ENCODE measurements at places on chromosomes 7 and 10.

DNA sequence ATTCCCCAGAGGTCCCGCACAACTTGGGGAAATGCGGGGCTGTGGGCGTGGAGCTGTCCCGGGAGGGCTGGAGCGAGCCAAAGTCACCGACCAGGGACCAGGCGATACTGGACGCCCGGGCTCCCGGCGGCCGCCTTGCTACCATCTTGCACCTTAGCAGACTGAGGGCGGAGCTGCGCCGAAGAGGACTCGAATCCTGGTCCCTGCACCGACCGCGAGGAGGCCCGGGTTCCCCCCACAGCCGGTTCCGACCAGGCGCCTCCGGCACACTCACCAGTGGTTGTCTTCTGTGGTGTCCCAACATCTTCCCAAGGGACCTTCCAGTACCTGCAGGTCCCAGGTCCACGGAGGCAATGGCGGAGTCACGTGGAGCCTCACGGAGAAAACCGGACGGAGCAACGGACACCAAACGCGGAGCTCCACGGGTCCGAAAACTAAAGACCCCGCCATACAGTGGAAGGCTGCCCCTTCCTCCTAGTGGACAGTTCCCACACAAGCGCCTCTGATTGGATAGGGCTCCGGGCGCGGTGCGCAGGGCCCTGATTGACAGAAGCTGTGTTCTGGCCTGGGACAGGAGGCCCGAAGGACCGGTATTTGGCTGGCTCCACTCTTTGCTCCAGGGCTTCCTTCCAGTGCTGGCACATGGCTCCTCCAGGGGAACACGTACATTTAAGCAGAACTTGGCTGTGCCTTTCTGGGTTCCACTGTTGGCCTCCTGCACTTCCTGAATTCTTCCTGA is 124.6 kb upstream of the ZNF479 start:
- no peaks in the 10 kb centered on the region for H3K27me3 ChIP-seq
- no peaks in the 10 kb centered on the region for H3K4me1 ChIP-seq
- H3K4me3 ChIP-seq = no peak overlapping the region
- H3K36me3 ChIP-seq = no peaks in the 10 kb centered on the region

DNA sequence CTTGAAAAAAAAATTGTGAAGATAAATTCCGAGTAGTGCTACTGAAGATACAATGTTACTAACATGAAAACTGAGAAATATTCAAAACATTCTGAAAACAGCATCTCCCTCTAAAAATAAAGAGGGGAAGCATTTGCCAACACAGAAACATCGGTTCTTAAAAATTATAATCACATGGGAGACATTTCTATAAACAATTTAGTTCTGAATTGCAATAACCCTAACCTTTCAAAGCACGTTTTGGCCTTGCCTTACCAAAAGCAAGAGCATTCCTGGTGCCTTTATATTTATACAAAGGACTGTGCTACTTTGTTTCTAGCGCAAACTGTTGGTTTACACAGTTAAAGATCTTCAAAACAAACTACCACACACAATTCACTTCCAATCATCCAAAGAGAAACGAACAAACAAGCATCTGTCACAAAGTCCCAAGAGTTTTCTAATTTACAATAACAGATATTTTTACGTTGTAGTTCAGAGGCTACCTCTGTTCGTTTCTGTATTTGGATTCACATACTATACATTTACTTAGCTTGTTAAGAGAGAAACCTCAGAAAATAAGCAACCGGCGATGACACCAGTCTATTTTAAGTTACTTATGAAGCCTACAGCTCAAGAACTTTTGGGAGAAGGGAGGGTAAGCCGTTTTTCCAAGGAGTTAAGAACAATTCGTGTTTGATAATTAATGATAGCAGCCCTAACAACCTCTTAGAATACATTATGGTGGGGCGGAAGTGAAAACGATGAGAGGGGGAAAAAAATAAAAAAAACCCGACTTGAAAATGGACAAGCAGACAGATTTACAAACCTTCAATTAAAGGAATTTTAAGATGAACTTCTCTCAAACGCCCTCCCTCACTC is 1.3 kb downstream of the ABI1 start:
- peak; percentile 60 for DNase-seq
- peak overlapping the region; percentile 94 for H3K4me3 ChIP-seq
- H3K27me3 ChIP-seq = no peaks in the 10 kb centered on the region
- H3K36me3 ChIP-seq = no peaks in the 10 kb centered on the region

- H3K4me3 ChIP-seq = no peak overlapping the region
- H3K36me3 ChIP-seq = no peaks in the 10 kb centered on the region
- no peak overlapping the region for H3K27ac ChIP-seq
- no peaks in the 10 kb centered on the region for H3K4me1 ChIP-seq
Measured at GRCh38 chr7:12091231-12091630, 119.9 kb upstream of the TMEM106B start.

DNA sequence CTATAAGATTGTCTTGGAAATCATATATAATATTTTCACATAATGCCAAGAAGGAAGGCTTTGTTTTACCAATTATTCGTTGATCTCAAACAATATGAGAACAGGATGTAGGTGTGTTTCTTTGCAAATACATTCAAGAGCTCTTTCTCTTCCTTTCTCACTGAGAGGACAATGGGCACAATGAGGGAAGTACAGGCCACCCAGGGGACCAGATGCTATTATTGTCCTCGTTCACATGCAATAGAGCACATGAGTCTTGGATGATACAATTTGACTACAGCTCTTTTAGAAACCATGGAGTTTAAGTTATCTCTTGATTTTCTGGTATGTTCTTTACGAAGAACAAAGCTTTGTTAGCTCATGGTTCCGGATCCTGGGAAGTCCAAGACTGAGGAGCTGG is 323.7 kb upstream of the KLF6 start:
- no peak overlapping the region for H3K4me3 ChIP-seq
- H3K4me1 ChIP-seq = peaks cover 19% of the 10 kb centered on the region
- no peaks in the 10 kb centered on the region for H3K36me3 ChIP-seq
- peaks cover 8% of the 10 kb centered on the region for H3K27me3 ChIP-seq
- DNase-seq = peak; percentile 70

GRCh38 chr10:86347856-86348255 is 18.7 kb downstream of the GRID1 start:
- no peak overlapping the region for H3K4me3 ChIP-seq
- H3K4me1 ChIP-seq = no peaks in the 10 kb centered on the region
- H3K36me3 ChIP-seq = no peaks in the 10 kb centered on the region
- no peak overlapping the region for H3K27ac ChIP-seq
- H3K27me3 ChIP-seq = no peaks in the 10 kb centered on the region

DNA sequence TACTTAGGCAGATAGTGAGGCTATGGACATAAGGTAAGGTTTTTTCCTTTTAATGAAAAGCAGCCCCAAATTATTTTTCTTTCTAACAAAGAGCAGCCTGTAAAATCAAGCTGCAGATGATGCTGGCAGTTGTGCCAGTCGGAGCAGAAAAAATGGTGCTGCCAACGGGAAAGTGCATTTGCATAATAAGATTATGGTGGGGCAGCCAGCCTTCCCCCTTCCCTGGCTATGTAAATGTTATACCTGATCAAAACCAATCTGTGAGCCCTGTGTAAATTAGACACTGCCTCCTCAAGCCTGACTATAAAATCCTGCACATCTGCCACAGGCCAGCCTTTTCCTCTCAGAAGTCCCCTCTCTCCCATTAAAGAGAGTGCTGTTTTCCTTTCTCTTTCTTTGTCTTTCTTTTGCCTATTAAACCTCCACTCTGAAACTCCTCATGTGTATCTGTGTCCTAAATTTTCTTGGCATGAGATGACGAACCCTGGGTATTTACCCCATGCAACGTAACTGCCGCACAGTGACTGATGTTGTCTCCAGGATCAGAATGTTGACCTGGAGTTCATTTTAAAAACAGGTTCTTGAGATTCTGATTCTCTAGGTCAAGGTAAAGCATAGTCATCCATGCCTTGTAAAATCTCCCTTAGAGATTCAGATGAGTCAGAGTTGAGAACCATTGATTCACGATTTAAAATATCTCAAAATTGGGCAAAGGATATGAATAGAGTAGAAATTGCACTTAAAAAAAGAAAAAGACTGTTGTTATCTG is 167.3 kb upstream of the C1GALT1 start:
- DNase-seq = peak; percentile 44
- no peaks in the 10 kb centered on the region for H3K36me3 ChIP-seq
- H3K4me3 ChIP-seq = no peak overlapping the region
- H3K27me3 ChIP-seq = no peaks in the 10 kb centered on the region

All from Karpas-422 (cell line).